ENCODE measurements at places on chromosomes 11 and 22. TPM values are rescaled to one million over a fixed set of nuclear protein-coding genes. Genes with fewer than 3 reads are reported as not detected.

GRCh38 chr22:44707752-44708151, 5.7 kb downstream of the PRR5 start:
- H3K27ac ChIP-seq, result no peak overlapping the region
- no peaks in the 10 kb centered on the region for H3K27me3 ChIP-seq
- no peak for DNase-seq
- no peaks in the 10 kb centered on the region for H3K36me3 ChIP-seq

The PRDM10 gene
- 1.8 TPM for polyA plus RNA-seq

GRCh38 chr22:30245985-30246813, at the start of gene LIF:
LIF (minus strand) TSS chr22:30246759; CDS start chr22:30246695, 64 bp downstream.
- H3K4me1 ChIP-seq, result peaks cover 59% of the 10 kb centered on the region
- H3K36me3 ChIP-seq, result no peaks in the 10 kb centered on the region
- peak within 1 kb of the TSS; percentile 51 for H3K4me3 ChIP-seq

DNA sequence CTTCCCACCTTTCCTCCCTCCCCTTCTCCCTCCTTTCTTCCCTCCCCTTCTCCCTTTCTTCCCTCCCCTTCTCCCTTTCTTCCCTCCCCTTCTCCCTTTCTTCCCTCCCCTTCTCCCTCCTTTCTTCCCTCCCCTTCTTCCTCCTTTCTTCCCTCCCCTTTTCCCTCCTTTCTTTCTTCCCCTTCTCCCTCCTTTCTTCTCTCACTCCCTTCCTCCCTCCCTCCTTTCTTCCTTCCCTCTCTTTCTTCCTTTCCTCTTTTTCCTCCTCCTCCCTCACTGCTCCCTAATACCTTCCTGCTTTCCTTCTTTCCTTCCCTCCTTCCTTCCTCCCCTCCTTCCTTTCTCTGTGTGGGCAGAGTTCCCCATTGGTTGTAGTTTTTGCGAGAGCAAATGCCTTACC, 76.1 kb downstream of the PGR start:
- H3K4me3 ChIP-seq, result no peak overlapping the region
- H3K27ac ChIP-seq, result no peak overlapping the region
- no peaks in the 10 kb centered on the region for H3K4me1 ChIP-seq
- H3K36me3 ChIP-seq, result no peaks in the 10 kb centered on the region
- DNase-seq, result no peak

GRCh38 chr11:21109341-21109740, 440.0 kb downstream of the NELL1 start:
- H3K27me3 ChIP-seq, result no peaks in the 10 kb centered on the region
- DNase-seq, result no peak
- H3K4me1 ChIP-seq, result no peaks in the 10 kb centered on the region
- no peak overlapping the region for H3K4me3 ChIP-seq

GRCh38 chr11:20163783-20164481, 3.7 kb upstream of the DBX1 start:
- H3K4me1 ChIP-seq, result peaks cover 26% of the 10 kb centered on the region
- no peak for DNase-seq
- no peaks in the 10 kb centered on the region for H3K36me3 ChIP-seq
- peaks cover 74% of the 10 kb centered on the region for H3K27me3 ChIP-seq

- no peak overlapping the region for H3K27ac ChIP-seq
- H3K4me1 ChIP-seq, result peaks cover 6% of the 10 kb centered on the region
- H3K4me3 ChIP-seq, result no peak overlapping the region
- H3K36me3 ChIP-seq, result no peaks in the 10 kb centered on the region
These were observed 40.3 kb upstream of the DAGLA start for GRCh38 chr11:61639816-61640443.

DNA sequence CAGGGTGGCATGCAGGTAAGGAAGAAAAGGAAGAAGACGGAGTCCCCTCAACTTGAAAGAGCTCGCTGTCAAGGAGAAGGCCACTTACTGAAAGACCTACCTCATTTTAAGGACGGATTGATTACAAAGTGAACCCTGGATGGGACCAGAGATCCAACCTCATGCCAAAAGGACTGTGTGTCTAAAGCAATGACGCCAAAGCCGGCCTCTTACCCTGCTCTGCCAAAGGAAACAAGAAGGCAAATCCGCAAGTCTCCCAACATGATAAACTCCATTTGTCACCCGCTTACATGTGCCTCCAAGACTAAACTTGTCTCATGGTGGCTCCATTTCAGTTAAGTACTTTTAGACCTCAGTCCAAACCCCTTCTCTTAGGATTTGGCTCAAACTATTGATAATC, 148.7 kb upstream of the MTMR2 start:
- no peak overlapping the region for H3K27ac ChIP-seq
- H3K4me3 ChIP-seq, result no peak overlapping the region
- no peak for DNase-seq
- H3K4me1 ChIP-seq, result no peaks in the 10 kb centered on the region

The KRTAP5-10 gene
- not detected for polyA plus RNA-seq

DNA sequence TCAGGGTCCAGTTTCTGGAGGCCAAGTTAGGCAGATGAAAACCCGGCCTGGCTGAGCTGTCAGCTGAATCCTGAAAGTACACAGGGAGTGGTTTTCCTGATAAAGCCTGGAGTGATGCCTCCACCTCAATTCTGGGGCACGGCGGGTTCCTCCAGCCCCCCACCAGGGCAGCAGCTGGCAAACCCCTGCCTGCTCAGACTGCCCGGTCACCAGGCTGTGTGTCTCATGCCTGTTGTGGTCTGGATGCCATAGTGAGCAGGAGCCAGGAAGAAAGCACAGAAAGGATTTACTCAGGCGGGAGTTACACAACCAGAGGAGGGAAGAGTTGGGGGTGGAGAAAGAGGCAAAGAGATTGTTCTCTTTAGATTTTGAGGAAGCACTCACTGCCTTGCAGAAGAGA, 119.9 kb upstream of the RASSF10 start:
- no peaks in the 10 kb centered on the region for H3K27me3 ChIP-seq
- H3K27ac ChIP-seq, result peak overlapping the region; percentile 34
- peaks cover 6% of the 10 kb centered on the region for H3K36me3 ChIP-seq
- DNase-seq, result no peak

DNA sequence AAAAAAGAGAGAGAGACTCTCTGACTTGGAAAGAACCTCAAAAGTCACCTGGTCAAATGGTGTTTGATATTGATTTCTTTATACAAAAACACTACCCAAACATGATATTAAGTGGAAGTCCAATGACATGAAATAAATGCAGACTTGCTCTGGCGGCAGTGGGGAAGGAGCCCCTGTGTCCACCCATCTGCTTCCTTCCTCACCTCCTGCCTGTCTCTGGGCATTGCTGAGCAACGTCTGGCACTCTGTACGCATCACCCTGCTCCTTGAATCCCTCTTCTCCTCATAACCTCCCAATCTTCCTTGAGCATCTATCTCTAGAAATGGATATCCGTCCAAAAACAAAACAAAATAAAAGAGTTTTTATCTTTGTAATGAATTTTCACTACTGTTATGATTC, 39.9 kb upstream of the GRAMD1B start:
- no peaks in the 10 kb centered on the region for H3K36me3 ChIP-seq
- H3K27ac ChIP-seq, result no peak overlapping the region
- no peaks in the 10 kb centered on the region for H3K27me3 ChIP-seq
- H3K4me3 ChIP-seq, result no peak overlapping the region
- no peak for DNase-seq

- peaks cover 8% of the 10 kb centered on the region for H3K27me3 ChIP-seq
- no peak for DNase-seq
- peaks cover 13% of the 10 kb centered on the region for H3K4me1 ChIP-seq
- H3K4me3 ChIP-seq, result no peak overlapping the region
- peak overlapping the region; percentile 76 for H3K27ac ChIP-seq
These were observed 582 bp upstream of the SHANK3 start for GRCh38 chr22:50672041-50672440.

The SWAP70 gene
- 11.0 TPM for polyA plus RNA-seq

DNA sequence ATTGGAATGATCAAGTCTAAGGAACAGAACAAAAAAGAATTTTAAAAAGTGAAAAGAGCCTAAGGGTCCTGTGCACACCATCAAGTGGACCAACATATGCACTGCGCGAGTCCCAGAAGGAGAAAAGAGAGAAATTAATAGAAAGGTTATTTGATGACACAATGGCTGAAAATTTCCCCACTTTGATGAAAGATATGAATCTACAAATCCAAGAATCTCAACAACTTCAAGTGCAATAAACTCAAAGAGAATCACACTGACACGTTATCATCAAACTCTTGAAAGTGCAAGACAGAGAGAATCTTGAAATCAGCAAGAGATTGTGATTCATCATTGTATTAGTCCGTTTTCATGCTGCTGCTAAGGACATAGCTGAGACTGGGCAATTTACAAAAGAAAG, 230.8 kb downstream of the ADAMTS15 start:
- no peaks in the 10 kb centered on the region for H3K27me3 ChIP-seq
- H3K4me3 ChIP-seq, result no peak overlapping the region
- no peak for DNase-seq
- H3K4me1 ChIP-seq, result no peaks in the 10 kb centered on the region
- H3K36me3 ChIP-seq, result no peaks in the 10 kb centered on the region

The APIP gene
- 42.9 TPM for polyA plus RNA-seq

- no peaks in the 10 kb centered on the region for H3K36me3 ChIP-seq
- H3K4me1 ChIP-seq, result peaks cover 34% of the 10 kb centered on the region
- H3K27ac ChIP-seq, result no peak overlapping the region
- H3K4me3 ChIP-seq, result no peak overlapping the region
- DNase-seq, result peak; percentile 32
These were observed 19.1 kb downstream of the MGAT3 start for GRCh38 chr22:39475902-39476301.

GRCh38 chr11:64627371-64627770, 36.4 kb downstream of the SLC22A12 start:
- peaks cover 12% of the 10 kb centered on the region for H3K27me3 ChIP-seq
- DNase-seq, result no peak
- H3K4me3 ChIP-seq, result no peak overlapping the region

DNA sequence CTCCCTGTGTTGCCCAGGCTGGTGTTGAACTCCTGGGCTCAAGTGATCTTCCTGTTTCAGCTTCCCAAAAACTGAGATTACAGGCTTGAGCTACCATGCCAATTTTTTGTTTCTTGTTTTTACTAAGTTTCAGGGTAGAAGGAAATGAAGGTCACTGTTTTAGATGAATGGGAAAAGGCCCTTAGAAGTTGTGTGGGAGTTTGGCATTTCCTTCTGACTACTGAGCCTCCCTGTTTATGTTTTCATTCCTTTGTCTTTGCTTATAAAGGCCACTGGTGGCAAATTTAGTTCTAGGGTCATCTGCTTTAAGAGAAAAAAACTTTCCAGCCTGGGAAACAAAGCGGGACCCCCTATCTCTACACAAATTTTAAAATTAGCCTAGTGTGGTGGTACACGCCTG, 22.1 kb downstream of the SRPRA start:
- no peaks in the 10 kb centered on the region for H3K27me3 ChIP-seq
- no peak overlapping the region for H3K4me3 ChIP-seq
- H3K36me3 ChIP-seq, result peaks cover 89% of the 10 kb centered on the region
- no peak for DNase-seq
- H3K27ac ChIP-seq, result no peak overlapping the region

GRCh38 chr11:109865548-109866186, 227.5 kb upstream of the ZC3H12C start:
- H3K4me1 ChIP-seq, result no peaks in the 10 kb centered on the region
- H3K27me3 ChIP-seq, result no peaks in the 10 kb centered on the region
- no peaks in the 10 kb centered on the region for H3K36me3 ChIP-seq
- no peak overlapping the region for H3K27ac ChIP-seq

GRCh38 chr22:38935023-38935422, 22.4 kb upstream of the APOBEC3A start:
- DNase-seq, result peak; percentile 94
- no peaks in the 10 kb centered on the region for H3K36me3 ChIP-seq
- H3K4me3 ChIP-seq, result no peak overlapping the region
- H3K4me1 ChIP-seq, result peaks cover 7% of the 10 kb centered on the region
- no peaks in the 10 kb centered on the region for H3K27me3 ChIP-seq

The DEFB131B gene
- polyA plus RNA-seq, result not detected
